Right lung (tissue), 10 donors: ENCODE measurements at places on chromosomes 6 and 20. TPM values are rescaled to one million over a fixed set of nuclear protein-coding genes. Genes with fewer than 3 reads are reported as not detected.

SYNGAP1 gene
- 41.9 TPM for polyA plus RNA-seq

PGC gene
- 6.8 TPM for polyA plus RNA-seq

DDAH2 gene
- polyA plus RNA-seq = 155 TPM

SERAC1 gene
- 9.4 TPM for polyA plus RNA-seq

CCN2 gene
- polyA plus RNA-seq = 103 TPM

HMGCLL1 gene
- 7.1 TPM for polyA plus RNA-seq

RNF182 gene
- 6.3 TPM for polyA plus RNA-seq

TMC2 gene
- polyA plus RNA-seq = 0.17 TPM

GINM1 gene
- polyA plus RNA-seq = 62.6 TPM

STK35 gene
- polyA plus RNA-seq = 18.0 TPM

BRPF3 gene
- polyA plus RNA-seq = 38.8 TPM

MDFI gene
- 185 TPM for polyA plus RNA-seq

MLIP gene
- polyA plus RNA-seq = 0.14 TPM

DPPA5 gene
- not detected for polyA plus RNA-seq

BPIFA1 gene
- polyA plus RNA-seq = not detected

TP53TG5 gene
- 1.2 TPM for polyA plus RNA-seq

ENPP3 gene
- polyA plus RNA-seq = 0.68 TPM

CRISP3 gene
- polyA plus RNA-seq = 0.20 TPM

CCDC170 gene
- polyA plus RNA-seq = 4.4 TPM

RIMS4 gene
- polyA plus RNA-seq = 4.0 TPM

ELOVL2 gene
- polyA plus RNA-seq = 5.9 TPM

COL9A3 gene
- polyA plus RNA-seq = 57.8 TPM

MYLIP gene
- 44.3 TPM for polyA plus RNA-seq

BMP2 gene
- polyA plus RNA-seq = 17.9 TPM

SLC35F1 gene
- 3.5 TPM for polyA plus RNA-seq

COL19A1 gene
- polyA plus RNA-seq = 0.37 TPM

LY6G6D gene
- 0.80 TPM for polyA plus RNA-seq

TSPO2 gene
- 0.28 TPM for polyA plus RNA-seq

SYNCRIP gene
- polyA plus RNA-seq = 199 TPM

FAM217A gene
- polyA plus RNA-seq = 2.4 TPM

PDCD2 gene
- polyA plus RNA-seq = 66.4 TPM

SMIM26 gene
- polyA plus RNA-seq = 77.5 TPM

PGBD1 gene
- 11.8 TPM for polyA plus RNA-seq

PTCHD4 gene
- 0.48 TPM for polyA plus RNA-seq

KCNK15 gene
- polyA plus RNA-seq = not detected

FAXC gene
- polyA plus RNA-seq = 7.7 TPM

CPNE5 gene
- 5.4 TPM for polyA plus RNA-seq

APOBEC2 gene
- polyA plus RNA-seq = 1.0 TPM

CST3 gene
- polyA plus RNA-seq = 128 TPM
